ENCODE measurements at places on chromosomes 6 and 20.

DNA sequence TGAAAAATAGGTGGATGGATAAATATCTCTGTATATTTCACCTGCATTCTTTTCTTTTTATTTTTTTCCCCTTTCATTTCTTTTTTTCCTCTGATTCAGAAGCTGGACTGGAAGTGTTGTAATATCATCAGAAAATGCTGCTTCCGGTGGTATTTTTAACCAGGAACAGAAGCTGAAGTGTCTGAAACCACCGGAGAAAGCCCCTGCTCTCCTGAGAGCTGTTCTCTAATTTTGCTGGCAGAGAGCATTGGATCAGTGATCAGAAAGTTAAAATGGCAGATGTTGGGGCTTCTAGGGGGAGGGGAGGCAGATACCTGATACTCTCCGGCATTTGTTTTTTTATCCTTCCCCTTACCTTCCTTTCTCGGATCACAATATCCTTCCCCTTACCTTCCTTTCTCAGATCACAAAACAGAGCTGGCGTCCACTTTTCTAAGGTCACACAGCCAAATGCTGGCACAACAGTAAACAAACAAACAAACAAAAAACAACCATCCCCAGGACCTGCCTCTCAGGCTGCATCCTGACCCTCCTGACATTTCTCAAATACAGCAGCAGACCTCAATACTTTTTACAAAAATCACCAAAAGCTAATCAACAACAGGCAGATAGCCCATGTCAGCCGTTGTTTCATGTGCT lies 143.2 kb upstream of the ZNF217 start:
- peak; percentile 74 for DNase-seq

DNA sequence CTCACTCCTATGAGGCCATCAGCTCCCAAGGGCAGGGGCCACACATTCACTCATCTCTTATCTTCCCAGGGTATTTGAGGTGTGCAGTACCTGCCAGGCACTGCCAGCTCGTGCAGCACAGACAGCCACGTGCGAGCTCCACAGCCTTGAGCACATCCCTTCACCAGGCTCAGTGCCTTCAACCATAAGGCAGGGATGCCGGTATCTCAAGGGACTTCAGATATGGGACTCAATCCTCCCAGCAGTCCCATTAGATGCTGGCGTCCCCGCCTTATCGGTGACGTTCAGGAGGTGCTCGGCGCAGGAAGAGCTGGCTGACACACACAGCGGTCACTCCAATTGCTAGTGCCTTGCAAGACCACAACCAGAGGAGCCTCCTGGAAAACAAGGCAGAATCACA lies 47.0 kb downstream of the EZR start:
- DNase-seq, result no peak

DNA sequence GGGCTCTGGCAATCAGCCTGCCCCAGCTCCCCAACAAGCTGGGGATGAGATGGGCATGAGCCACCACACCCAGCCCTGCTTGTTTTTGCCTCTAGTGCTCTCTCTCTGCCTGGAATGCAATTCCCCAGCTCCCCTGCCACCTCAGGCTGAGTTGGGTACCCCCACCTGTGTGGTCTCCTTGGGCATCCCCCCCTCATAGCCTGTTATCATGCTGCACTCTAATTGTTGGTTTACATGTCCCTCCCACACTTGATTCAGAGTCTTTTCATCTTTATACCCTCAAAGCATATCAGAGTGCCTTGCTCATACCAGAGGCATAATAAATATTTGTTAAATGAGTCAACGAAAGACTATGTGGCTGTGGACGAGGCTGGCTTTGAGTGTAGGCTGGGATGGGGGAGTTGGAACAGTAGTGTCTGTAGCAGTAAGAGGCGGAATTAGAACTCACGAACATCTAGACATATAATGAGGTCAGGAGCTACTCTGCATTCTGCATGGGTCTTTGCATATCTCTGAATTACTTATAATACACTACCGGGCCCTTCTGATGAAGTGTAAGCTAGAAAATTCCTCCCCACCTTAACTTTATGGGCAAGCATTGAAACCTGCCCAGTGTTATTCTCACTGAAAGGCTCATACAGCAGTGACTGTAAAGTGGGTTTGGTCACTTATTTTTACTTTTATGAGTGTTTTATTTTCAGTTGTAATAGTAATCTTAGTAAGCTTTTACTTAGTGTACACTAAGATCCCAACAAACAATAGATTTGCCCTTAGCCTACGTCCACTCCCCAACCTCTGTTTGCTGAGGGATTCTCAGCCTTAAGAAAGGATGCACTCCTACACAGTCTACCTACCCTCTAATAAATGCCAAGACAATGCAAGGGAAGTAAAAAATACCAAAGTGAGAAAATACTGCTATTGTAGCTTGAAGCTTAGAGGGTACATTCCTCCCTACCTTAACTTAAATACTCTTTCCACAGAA lies 58.7 kb downstream of the EDN1 start:
- DNase-seq, result no peak

GRCh38 chr6:143529095-143529494 lies 17.6 kb upstream of the FUCA2 start:
- DNase-seq, result no peak

DNA sequence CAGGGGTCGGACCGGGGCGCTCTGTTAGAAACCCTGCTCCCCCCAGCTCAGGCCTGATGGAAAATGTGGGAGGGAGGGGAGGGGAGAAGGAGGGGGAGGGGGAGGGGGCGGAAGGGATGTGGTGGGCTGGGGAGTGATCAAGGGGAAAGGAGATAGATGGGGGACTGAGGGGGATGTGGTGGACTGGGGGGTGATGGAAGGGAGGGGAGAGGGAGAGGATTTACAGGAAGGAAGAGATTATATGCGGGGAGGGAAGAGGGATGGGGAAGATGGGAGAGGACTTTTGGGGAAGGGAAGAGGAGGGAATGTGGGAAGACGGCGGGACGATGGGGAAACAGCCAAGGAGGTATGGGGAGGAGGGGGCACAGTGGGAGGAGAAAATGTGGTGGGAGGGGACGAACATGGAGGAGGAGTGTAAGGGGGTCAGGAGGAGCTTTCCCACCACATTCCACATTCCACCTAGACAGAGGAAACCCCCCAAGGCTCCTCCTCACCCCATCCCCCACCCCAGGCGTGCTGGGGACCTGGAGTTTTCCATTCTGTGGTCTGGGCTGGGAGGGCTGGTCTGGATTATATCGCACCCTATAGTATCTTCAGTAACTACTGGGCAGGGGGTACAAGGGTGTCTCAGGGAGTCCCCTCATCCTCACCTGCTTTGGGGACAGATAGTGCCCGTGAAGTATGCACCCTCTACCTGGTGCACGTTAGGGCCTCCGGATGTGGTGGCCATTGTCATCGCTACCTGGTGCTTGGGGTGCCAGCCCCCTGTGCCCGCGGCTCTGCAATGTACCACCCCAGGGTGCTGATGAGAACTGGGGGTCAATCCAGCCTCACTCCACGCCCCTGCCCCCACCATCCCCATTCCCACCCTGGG lies 578 bp upstream of the PTGIS start:
- no peak for DNase-seq

GRCh38 chr6:40500227-40500626 lies 86.9 kb downstream of the LRFN2 start:
- no peak for DNase-seq

DNA sequence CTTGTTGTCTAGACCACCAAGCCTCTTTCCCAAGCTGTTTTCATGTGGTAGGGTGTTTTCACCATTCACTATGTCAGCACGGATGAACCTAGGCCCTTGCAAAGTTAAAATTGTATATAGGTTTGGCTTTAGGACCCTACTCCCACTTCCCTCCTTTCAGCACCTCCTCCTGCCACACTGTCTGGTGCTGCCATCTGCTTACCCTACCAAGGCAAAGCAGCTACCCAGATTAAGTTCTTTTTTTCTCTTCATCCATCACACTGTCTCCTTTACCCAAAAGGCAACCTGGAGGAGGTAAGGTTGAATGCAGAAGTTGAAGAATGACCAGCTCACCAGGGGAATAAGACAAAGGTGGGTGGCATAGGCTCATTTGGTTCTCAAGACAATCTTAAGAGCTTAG lies 184.0 kb downstream of the CDC5L start:
- no peak for DNase-seq

Data from KG1 (cell line).